ENCODE measurements at places on chromosomes 1 and 21. TPM values are rescaled to one million over a fixed set of nuclear protein-coding genes. Genes with fewer than 3 reads are reported as not detected.
A peak's percentile ranks its signal among the peaks of the same experiment; 100 is the strongest.

DNA sequence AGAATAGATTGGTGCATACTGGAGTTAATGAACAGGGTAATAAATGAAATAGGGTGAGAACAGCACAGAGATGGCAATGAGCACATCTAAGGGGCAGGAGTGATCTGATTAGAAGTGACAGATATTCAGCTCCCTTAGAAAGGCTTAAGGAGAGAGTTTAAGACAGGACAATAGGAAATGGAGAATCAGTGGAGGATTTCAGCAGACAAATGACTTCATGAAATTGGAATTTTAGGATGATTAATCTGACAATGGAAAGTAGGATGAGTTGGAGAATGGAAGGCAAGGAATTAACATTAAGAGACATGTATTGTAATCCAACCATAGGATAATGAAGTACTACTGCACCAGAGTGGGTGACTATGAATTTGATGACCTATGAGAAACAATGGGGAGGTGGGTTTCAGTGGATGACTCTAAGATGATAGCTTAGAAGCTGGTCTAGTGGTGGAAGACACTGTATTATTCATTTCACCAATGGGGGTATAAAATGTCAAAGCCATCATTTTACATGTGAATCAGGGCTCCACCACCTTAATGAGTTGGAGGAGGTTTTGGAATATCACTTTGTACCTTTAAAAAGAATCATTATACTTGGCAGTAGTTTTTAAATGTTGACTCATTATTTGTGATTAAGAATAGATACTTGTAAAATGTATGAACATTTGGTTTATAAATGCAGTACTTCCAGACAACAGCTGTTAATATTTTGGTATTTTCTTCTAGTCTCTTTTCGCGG is 139.1 kb downstream of the PLA2G4A start:
- DNase-seq: no peak

GRCh38 chr1:82226186-82226505 is 425.4 kb downstream of the ADGRL2 start:
- DNase-seq: no peak

GRCh38 chr1:109181085-109181806 is 32.5 kb upstream of the SARS1 start:
- no peak for DNase-seq

The COL16A1 gene
- 121 TPM for polyA plus RNA-seq

The ATPAF1 gene
- 51.7 TPM for polyA plus RNA-seq

The PRMT6 gene
- 17.3 TPM for polyA plus RNA-seq

DNA sequence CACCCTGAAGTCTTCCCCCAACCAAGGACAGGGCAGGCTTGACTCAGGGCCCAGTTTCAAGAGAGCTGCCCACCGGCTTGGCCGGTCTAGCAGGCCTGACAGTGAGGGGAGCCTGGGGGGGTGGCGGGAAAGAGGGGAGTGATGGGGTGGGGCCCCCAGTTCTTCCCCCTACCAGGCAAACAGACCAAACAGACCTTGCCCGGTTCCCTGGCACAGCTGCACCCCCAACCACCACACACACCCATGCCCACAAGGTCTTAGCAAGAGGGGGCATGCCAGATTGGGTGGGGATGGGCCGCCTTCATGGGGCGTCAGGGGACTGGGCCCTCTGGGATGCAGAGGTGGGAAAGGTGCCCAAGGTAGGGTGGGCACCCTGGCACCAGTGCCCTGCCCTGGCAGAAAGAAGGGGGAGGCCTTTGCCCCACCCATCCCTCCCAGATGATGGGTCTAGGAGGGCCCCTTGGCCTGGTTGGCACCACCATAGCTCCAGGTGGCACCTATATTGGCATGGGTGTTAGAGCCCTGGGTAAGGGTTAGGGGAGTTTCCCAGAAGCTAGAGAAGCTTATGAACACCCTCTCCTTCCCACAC is 8.9 kb downstream of the ZBTB7B start:
- DNase-seq: no peak

The TSPAN1 gene
- not detected for polyA plus RNA-seq

DNA sequence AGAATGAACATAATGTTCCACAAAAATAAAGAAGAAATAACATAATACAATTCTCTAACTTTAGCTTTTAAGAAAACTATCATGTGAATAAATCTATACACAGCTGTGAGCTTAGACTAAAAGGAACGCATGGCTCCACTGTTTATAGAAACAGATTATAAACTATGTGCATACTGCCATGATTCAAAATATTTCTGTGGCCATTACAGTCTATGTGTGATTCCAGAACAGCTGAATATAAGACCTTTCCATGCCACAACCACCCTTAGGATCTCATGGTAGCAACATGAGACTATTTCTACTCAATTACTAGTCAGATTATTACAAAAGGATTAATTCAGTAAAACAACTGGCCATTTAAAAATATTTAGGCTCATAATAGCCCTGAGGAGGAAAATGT is 3.9 kb downstream of the CHML start:
- no peak for DNase-seq

DNA sequence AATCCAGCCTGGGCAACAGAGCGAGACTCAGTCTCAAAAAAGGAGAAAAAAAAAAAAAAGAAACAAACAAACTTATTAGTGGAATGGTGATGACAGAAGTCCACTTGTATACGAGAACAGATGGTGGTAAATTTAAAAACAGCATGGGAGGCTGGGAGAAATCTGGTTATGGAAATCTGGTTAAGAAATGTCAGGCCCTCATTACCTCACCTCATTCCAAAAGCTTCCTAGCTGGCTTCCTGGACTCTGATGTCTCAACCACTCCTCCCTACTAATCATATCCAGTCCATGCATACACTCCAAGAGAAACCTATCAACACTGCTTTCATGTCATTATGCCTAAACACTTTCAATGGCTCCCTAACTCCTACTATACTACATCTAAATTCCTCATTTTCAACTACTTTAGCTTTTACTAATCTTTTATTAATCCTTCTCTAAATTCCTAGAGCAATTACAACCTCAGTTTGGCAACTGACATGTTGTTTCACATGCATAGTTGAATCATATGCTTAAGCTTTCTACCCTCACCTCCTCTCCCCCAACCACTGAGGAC is 52.9 kb downstream of the FOXJ3 start:
- DNase-seq: no peak

The PLA2G2C gene
- not detected for polyA plus RNA-seq

The ORC1 gene
- polyA plus RNA-seq: 2.6 TPM

The S100A7 gene
- polyA plus RNA-seq: not detected

GRCh38 chr1:150322310-150322709 is 977 bp downstream of the PRPF3 start:
- no peak for DNase-seq

DNA sequence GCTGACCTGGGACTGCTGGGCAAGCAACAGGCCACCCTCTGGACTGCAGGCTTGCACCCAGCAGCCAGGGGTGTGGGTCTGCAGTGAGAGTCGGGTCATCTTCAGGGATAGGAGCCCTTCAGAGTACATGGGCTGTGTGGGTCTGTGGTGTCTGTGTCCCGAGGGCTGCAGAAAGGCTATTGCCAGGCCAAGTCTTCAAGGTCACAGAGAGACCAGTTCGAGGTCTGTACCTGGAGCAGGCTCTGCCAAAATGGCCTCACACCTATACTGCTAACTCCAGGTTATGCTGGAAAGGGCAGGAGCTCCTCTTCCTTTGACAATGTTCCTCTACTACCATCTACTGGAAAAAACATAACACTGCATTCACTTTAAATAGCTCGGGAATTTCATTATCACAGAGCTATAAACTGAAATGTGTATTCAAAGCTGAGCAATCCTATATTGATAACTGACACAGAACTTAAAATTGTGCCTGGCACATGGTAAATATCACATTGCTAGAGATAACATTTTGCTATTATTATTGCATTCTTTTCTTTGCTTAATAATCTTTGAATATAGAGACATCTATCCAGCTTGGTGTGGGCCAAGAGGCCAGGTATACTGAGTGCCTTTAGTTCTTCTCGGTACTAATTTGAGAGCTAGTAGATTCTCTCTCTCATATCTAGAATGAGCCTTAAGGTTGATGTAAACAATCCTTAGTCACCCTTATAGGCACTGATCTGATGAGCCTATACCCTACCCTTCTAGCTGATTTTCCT is 6.9 kb upstream of the DNAH14 start:
- DNase-seq: peak; percentile 11

DNA sequence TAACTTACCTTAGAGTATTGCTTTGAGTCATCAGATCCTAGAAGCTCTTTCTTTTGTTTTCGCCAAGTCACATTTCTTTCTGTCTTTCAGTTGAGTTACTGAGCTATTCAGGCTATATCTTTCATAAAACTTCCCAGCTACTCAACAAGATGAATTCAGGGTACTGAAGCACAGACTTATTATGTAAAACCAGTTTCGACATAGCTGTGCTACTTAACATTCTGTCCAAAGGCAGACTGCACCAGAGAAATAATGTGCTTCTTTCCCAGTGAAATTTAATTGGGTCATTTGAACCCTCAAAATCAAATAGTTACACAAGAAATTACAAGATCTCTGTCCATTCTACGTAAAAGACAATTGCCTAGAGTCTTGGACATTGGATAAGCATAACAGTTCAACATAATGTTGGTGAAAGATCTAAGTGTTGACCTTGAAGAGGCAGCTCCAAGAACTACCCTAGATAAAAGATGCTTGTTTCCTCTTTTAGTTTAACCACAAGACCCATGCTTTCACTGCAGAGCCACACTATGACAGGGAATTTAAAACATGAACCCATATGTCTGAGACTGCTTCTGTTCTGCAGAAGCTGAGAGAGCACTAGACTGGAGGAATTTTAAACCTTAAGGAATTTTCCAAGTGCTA is 163.2 kb downstream of the LRRC40 start:
- no peak for DNase-seq

The NRIP1 gene
- polyA plus RNA-seq: 56.8 TPM

DNA sequence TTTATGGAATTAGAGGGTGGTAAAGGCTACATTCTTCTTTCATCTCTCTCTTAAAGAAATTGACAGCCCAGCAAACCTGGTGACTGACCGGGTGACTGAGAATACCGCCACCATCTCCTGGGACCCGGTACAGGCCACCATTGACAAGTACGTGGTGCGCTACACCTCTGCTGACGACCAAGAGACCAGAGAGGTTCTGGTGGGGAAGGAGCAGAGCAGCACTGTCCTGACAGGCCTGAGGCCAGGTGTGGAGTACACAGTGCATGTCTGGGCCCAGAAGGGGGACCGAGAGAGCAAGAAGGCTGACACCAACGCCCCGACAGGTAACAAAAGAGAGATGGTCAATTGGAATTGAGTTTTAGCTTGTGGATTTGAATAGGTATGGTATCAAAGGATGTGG is 29.7 kb downstream of the TNN start:
- no peak for DNase-seq

The CLCA4 gene
- polyA plus RNA-seq: 0.18 TPM
